Osteocyte (in vitro differentiated cells): ENCODE measurements at places on chromosomes 5 and 9. TPM values are rescaled to one million over a fixed set of nuclear protein-coding genes. Genes with fewer than 3 reads are reported as not detected.

SOX30 gene
- total RNA-seq: not detected in 2 replicates

CDH9 gene
- not detected in 2 replicates for total RNA-seq

IL3 gene
- not detected in 2 replicates for total RNA-seq

PHF24 gene
- total RNA-seq: not detected in 2 replicates

CDK7 gene
- 32.5 and 35.4 TPM in 2 replicates for total RNA-seq
